ENCODE measurements at places on chromosomes 7 and 10. TPM values are rescaled to one million over a fixed set of nuclear protein-coding genes. Genes with fewer than 3 reads are reported as not detected.

Gene KCND2
- total RNA-seq, result 7.3 TPM

Gene HMX3
- not detected for total RNA-seq

Gene RBP3
- total RNA-seq, result not detected

Gene PAPOLB
- 0.15 TPM for total RNA-seq

Gene COL13A1
- 21.5 TPM for total RNA-seq

Gene MBL2
- total RNA-seq, result not detected

Gene FZD8
- total RNA-seq, result 3.5 TPM

Gene WBP1L
- 54.1 TPM for total RNA-seq

Gene ARHGAP19
- 3.5 TPM for total RNA-seq

Gene PCBD1
- total RNA-seq, result 59.7 TPM

All from smooth muscle cell of trachea (primary cell).